ENCODE measurements at places on chromosomes 2 and 18.

- no peak for DNase-seq
Measured at GRCh38 chr2:158297606-158298005, 158.9 kb downstream of the CCDC148 start.

DNA sequence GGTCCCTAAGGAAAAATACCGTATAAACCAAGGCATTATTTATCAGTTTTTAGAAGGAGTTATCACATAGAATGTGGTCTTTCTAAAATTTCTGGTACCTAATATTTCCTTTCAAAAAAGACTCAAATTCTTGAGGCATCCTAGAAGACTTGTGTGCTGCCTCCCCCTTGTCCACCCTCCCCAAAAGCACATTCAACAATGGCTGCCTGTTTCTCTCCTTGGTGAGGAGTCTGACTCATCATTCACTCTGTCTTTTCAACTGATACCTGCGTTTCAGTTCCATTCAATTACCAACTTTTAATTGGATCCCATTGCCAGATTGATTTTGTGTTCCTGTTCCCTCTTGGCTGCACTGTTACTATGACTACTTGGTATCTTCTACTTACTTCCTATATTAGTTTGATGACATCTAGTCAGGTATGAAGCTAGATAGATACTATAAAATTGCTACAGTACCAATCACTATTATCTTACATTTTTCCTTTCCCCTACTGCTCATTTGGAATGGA, 72.9 kb downstream of the XRCC5 start:
- DNase-seq: no peak

- DNase-seq: no peak
Measured at GRCh38 chr2:165924946-165925345, 28.6 kb downstream of the TTC21B start.

- peak; percentile 83 for DNase-seq
Measured at GRCh38 chr2:43127208-43127940, 99.0 kb downstream of the ZFP36L2 start.

DNA sequence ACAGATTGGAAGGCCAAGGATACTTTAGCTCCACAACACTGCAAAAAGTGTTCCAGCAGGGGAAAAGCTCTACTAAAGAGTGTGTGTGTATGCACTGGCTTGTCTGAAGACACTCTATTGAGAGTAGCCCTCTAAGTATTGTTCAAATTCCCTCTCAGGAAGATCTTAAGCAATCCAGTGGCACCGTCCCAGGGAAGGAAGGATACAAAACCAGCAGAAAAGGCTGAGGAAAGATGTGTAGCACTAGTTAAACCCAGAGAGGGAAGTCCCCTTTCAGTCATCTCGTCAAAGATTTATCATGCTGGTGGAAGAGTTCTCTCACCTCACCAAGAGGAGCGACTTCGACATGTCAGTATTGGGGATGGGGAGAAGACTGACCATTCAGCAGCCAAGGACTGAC, 50.5 kb downstream of the DHRS9 start:
- DNase-seq: no peak

- no peak for DNase-seq
Measured at GRCh38 chr2:27184115-27184514, 27.7 kb upstream of the ATRAID start.

- DNase-seq: peak; percentile 23
Measured at GRCh38 chr2:163191372-163191771, 352.8 kb upstream of the KCNH7 start.

DNA sequence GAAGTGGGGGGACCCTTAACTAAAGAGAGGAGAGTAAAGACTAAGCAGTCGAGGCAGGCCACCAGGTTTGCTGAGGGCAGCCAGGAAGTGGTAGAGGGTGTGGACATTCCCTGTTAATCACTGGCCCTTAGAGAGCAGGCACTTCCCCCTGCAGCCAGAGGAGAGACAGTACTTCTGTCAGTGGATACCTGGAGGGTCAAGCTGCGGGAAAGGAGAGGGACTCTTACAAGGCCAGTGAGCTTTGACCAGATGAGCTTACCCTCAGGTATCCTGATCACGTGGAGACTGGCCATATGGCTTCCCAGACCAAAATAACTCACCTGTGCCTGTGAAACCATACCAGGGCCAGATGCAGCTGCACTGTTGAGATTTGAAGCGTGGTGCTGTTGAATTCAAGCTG, 28.6 kb downstream of the ITGA6 start:
- no peak for DNase-seq
